ENCODE measurements at places on chromosomes 5 and 9. TPM values are rescaled to one million over a fixed set of nuclear protein-coding genes. Genes with fewer than 3 reads are reported as not detected.

TOR4A gene
- total RNA-seq: 3.5 TPM

WNT8A gene
- total RNA-seq: not detected

FBP2 gene
- 8.0 TPM for total RNA-seq

PCDHB2 gene
- 5.2 TPM for total RNA-seq

GALNT12 gene
- total RNA-seq: 6.3 TPM

AQP7 gene
- total RNA-seq: 0.89 TPM

RNF208 gene
- 2.0 TPM for total RNA-seq

BASP1 gene
- total RNA-seq: 163 TPM

RLN1 gene
- 0.33 TPM for total RNA-seq

ARID3C gene
- 1.1 TPM for total RNA-seq

PCDHA3 gene
- total RNA-seq: 2.1 TPM

PCDHB11 gene
- total RNA-seq: 9.7 TPM

SHOC1 gene
- total RNA-seq: not detected

MAP3K1 gene
- 47.6 TPM for total RNA-seq

TBC1D9B gene
- total RNA-seq: 46.0 TPM

PTGDS gene
- total RNA-seq: 697 TPM

PCDHB9 gene
- total RNA-seq: 2.9 TPM

SAPCD2 gene
- 5.0 TPM for total RNA-seq

SPDL1 gene
- 22.8 TPM for total RNA-seq

MXD3 gene
- total RNA-seq: 4.9 TPM

KIF4B gene
- total RNA-seq: 0.20 TPM

ETF1 gene
- total RNA-seq: 61.6 TPM

CCL27 gene
- 0.66 TPM for total RNA-seq

GPR150 gene
- 0.06 TPM for total RNA-seq

SOX30 gene
- total RNA-seq: 0.22 TPM

HTR4 gene
- total RNA-seq: 6.6 TPM

PCDHGA12 gene
- 10.7 TPM for total RNA-seq

CTNNAL1 gene
- total RNA-seq: 73.9 TPM

RAI14 gene
- 36.0 TPM for total RNA-seq

LRRC70 gene
- total RNA-seq: 6.8 TPM

PIP5K1B gene
- total RNA-seq: 16.0 TPM

PCDHA2 gene
- total RNA-seq: 3.3 TPM

YTHDC2 gene
- 24.9 TPM for total RNA-seq

HSPB3 gene
- 1.4 TPM for total RNA-seq

PDLIM4 gene
- total RNA-seq: 28.1 TPM

TMEM171 gene
- total RNA-seq: 0.20 TPM

SLCO6A1 gene
- total RNA-seq: not detected

EQTN gene
- total RNA-seq: 1.9 TPM

PCDHGC5 gene
- total RNA-seq: 5.9 TPM

FBLL1 gene
- 15.5 TPM for total RNA-seq

ACOT12 gene
- 3.8 TPM for total RNA-seq

SEC61B gene
- total RNA-seq: 168 TPM

POU5F2 gene
- total RNA-seq: 4.1 TPM

CWC27 gene
- total RNA-seq: 18.5 TPM

CCDC192 gene
- 0.99 TPM for total RNA-seq

SPOCK1 gene
- total RNA-seq: 97.6 TPM

HDAC3 gene
- total RNA-seq: 56.9 TPM

LCN1 gene
- not detected for total RNA-seq

GCNT1 gene
- 5.3 TPM for total RNA-seq

Data from spinal cord (tissue), 10 donors.